ENCODE measurements at places on chromosomes 7 and 10.

- no peak for DNase-seq
Observed at GRCh38 chr10:95414844-95415485, 124.2 kb upstream of the PDLIM1 start.

- no peak for DNase-seq
Observed at GRCh38 chr7:26224359-26224758, 22.8 kb downstream of the CBX3 start.

DNA sequence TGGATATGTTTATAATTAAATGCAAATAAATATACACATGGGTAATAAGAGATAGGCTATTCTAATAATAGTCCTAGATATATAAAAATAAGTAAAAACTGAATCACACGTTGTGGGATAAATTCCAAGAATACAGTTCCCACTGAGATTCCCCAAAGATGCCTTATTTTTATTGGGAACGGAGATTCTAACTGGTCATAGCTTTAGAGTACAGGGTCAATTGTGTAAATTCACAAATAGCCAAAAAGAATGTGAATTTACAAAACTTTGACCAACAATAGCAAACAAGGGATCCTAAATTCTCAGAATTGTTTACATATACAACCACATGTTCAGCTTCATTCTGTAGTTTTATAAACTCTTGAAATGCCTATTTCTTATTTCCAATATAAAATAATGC lies 65.0 kb downstream of the VSTM4 start:
- no peak for DNase-seq

DNA sequence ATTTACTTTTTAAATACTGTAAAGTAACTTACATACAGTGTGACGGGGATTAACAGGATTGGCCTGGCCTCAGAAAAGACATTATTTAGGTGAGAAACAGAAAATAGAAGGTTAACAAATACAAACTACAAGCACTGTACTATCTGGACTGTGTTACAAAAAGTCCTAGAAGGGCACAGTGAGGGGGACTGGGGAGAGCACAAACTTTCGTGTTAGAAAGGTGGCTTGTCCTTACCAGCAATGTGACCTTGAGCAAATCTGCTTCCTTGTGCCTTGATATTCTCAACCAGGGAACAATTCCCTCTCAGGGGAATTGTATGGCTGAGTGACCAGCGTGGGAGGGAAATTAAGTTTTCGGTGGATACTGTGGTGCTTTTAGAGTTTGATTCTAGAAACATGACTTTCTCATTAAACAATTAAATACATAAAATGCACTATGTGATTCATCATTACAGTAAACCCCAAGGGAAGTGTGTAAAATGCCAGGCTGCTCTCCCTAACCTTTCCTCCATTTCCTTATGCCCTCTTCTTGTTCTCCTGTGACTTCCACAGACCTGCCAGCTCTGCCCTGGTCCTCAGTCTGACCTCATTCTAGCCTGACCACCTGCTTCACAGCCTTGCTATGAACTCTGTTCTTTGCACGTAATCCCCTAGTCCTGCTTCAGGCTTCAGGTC lies 57.7 kb downstream of the OSBPL3 start:
- no peak for DNase-seq

GRCh38 chr10:23391821-23392220 lies 47.1 kb upstream of the OTUD1 start:
- no peak for DNase-seq

DNA sequence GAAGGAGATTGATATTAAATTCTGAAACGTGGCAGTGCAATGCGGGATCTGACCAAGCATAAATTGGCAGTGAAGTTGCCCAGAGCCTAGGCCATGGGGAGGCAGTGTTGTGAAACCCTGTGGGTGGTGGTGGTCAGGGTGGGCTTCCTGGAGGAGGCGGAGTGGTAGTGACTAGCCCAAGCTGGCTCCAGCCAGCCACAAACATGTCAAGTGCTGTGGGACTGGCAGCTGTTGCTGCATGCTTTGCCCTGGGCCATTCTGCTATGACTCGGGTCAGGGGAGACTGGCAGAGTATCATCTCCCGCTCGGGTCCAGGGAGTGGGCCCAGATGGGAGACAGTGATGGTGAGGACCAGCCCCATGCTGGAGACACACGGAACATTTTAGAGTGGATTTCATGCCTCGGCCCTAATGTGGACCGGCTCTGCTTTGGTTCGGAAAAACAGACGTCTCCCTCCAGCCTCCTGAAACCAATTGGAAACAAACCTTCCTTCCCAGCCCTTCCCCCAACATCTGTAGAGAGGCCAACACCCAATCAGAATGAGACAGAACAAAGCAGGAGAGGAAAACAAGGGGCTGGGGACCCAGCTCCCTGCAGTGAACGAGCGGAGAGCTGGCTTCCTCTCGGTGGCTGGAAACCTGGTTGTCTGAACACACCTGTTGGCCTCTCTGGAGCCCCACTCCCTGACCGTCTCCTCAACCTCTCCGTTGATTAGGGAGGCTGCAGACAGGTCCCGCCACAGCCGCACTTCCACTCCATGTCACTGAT lies 58.2 kb downstream of the TMEM270 start:
- DNase-seq: no peak

- DNase-seq: no peak
Observed at GRCh38 chr7:51226063-51226755, 90.4 kb downstream of the COBL start.

GRCh38 chr7:67758551-67758950 lies 761.9 kb downstream of the TYW1 start:
- no peak for DNase-seq

DNA sequence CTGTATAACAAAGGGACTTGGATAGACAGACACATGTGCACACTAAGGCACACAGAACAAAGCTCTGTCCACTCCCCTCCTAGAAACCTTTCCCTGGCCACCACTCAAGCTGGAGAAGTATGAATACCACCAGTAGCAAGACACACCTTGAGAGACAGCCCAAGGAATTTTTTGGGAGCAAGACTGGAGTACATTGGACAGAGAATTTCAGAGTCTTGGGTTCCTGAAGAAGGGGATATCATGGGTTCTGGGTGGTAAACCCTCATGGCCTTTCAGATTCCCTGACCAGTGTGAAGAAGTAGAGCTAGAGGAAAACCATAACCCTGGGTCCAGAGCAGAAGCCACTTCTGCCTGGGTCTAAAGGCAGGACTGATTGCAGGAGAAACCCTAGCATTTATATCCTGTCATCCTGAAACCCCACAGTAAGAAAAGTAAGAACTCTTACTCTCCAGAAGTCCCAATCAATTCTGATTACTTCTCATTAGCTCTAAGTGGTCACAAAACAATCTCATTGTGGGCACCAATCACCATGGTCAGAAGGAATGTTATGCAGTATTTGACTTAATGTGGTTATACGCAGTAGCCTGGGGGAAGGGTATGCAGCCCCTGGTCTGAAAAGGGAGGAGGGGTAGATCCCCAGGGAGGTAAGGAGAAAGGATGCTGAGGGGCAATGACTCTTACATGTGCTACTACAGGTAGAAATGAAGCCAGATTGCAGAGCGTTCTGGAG lies 20.4 kb upstream of the MACC1 start:
- DNase-seq: no peak

- DNase-seq: no peak
Observed at GRCh38 chr10:43753397-43754061, 104.8 kb upstream of the ZNF32 start.

DNA sequence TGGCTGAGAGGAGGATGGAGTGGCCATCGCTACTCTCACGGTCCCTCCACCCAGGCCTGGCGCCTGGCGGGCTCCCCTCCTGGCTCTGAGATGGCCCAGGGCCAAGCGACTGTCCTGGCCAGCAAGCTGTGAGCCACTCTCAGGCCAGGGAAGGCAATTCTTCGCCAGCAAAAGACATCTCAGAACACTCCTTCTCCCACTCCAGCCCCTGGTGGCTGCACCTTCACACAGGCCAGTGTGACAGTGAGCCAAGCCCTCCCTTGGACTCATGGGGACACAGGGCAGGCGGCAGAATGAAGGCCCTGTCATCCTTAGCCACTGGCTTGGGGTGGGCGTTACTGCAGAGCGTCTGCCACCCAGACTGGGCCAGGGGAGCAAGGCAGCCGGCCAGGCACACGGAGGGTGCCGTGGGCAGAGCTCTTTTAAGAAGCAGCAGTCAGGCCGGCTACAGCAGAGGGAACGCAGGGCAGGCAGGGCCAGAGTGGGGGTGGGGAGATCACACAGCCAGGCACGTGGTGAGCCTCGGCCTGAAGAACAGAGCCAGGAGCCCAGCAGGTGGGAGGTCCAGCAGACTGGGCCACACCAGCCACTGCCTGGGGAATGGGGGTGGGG lies 14.4 kb downstream of the STK32C start:
- peak; percentile 28 for DNase-seq

- DNase-seq: no peak
Observed at GRCh38 chr10:76319661-76320060, 888.2 kb downstream of the LRMDA start.

DNA sequence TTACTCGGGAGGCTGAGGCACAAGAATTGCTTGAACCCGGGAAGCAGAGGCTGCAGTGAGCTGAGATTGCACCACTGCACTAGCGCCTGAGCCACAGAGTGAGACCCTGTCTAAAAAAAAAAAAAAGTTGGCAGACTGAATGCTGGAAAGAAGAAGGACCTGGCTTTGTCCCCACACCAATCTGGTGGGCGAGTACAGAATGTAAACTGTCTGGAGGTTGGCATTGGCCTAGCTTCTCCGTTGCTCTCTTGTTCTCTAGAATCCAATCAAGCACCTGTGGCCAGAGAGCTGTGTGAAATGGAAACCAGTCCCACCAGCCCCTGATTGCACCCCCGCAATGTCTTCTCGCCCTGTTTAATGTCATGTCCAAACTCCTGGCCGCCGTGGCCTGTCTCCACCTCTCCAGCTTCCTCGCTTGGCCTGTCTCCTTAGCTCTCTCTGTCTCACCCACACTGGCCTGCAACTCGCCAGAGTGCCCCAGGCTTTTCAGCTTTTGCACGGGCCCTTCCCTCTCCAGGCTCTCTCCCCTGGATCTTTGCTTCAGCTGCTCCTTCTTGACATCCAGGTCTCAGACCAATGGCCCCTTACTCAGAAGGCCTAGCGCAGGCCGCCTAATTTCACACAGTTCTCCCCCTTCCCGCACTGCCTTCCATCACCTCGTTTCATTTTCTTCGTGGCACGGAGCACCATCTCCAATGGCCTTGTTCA lies 670 bp upstream of the AGK start:
- peak; percentile 27 for DNase-seq

- no peak for DNase-seq
Observed at GRCh38 chr10:111246814-111247452, 170.1 kb downstream of the ADRA2A start.

DNA sequence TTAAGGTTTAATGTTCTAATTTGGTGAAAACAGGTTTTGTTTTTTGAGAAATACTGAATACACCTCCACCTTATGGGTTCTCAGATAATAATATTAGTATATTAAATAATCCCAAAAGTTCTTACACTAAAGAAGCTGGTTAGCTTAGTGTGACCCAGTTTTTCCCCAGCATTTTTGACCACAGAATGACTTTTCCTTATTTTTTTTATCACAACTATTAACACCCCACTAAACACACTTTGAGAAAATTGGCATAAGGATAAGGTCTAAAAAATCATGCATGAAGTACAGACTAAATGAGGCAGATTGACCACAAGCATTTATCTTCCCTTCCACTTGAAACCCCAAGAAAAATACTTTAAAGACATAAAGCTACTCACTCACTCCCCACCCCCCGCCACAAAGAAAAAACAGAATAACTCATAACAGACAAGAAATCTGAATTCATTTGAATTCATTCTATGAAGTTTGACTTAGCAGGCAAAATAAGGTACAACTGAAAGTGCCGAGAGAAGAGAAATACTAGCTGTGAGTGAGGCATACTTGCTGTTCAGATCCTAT lies 49.7 kb upstream of the WNT16 start:
- no peak for DNase-seq

- DNase-seq: no peak
Observed at GRCh38 chr7:111437736-111438135, 124.6 kb downstream of the IMMP2L start.

- no peak for DNase-seq
Observed at GRCh38 chr10:28530751-28531150, 2.2 kb upstream of the WAC start.

- DNase-seq: no peak
Observed at GRCh38 chr10:28256776-28257175, 46.1 kb downstream of the MPP7 start.

GRCh38 chr10:114720685-114721278 lies 62.7 kb upstream of the ABLIM1 start:
- no peak for DNase-seq

DNA sequence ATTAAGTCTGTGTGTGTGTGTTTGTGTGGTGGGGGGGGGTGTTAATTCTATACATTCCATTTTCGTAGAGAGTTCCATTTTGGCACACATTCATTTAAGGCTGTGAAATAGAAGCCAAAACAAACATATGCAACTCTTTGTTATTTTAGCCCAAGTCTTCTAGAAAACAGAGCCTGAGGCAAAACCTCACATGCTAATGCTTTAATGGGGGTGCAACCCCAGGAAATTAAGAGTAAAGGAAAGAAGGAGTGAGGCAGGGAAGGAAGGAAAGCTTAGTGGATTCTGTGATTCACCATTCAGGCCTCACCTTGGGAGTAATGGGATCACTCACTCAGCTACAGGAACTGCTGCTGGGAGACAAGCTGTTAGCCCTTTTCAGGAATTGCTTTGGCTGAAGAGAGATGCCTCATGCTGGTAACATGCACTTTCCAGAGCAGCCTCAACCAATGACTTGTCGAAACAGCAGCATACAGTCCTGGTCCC lies 73.0 kb upstream of the CTTNBP2 start:
- DNase-seq: no peak

DNA sequence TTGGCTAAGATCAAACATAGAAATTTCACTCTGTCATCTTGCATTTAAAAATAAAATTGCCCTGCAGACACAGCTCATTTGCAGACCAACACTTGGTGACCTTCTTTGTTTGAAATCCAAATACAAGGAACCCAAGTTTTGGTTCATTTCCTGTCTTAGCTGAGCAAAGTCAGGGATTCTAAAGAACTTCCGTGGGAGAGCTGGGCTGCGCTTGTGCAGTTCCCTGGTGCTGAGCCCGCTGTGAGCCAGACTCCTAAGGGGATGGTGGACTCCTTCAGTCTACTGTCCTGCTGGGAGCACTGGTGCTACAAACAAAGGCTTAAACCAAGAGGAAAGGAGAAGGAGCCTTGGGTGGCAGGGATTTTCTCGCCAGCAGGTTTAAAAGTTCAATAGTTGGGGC lies 60.0 kb downstream of the MYOF start:
- DNase-seq: no peak

DNA sequence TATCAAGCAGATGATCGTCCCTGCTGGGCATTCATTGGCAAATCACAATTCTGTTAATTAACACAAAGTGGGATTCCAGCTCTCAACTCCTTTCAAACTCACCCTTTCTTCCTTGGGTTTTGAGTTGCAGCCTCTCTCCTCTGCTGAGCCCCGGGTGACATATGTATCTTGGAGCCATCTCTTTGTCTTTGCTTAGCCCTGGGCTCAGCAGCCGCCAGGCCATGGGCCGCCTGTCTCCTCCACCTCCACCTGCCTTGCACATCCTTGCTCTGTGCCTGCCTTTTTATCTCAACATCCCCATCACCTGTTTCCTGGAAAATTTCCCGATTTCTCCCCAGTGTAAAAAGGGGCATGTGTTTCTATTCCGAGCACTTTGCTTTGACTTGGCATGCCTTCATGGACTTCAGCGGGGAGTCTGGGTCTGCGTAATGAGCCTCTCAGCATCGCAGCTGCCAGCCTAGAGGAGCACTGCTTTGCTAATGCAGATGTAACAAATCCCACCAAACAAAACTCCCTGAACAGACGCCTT lies 141.3 kb upstream of the AGK start:
- peak; percentile 35 for DNase-seq

- DNase-seq: no peak
Observed at GRCh38 chr10:133126431-133127290, 33.4 kb upstream of the KNDC1 start.
